Skeletal muscle cell (primary cell): ENCODE measurements at places on chromosomes 1 and 21.

DNA sequence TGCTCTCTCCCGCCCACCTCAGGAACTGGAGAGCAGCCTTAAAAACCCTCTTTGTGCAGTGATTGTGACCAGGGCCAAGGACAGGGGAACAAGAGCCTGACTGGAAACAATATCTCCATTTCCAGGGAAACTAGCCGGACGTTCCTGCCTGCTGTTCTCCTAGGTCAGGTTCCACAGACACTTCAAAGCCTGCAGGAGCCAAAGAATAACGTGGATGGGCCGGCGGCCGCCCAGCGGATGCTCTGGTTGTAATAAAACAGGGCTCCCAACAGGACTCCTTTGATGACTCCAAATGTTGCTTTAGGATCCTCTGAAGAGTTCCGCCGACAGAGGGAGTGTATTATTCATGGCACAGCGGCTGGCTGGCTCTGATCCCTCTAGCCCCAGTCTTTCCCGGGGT lies 162.2 kb downstream of the PLXNA2 start:
- no peak for DNase-seq

- DNase-seq: no peak
Measured at GRCh38 chr1:203754455-203754864, 10.5 kb upstream of the LAX1 start.

DNA sequence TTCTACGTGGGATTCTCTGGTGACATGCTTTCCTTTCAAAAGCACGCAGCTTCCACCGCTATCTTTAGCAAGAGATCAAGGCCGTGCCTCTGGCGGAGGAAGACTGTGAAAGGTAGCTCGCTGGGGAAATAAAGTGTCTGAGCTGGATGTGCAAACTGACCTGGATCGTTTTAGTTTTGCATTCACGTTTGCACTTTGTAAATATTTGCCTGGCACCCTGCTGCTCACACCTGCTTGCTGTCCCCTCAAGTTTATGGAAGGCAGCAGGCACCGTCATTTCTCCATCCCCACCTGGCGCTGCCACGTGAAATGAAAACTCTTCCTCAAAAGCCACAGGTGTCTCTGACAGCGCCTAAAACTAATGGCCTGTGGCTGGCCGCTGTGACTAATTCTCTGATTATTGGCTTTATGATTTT lies 44.0 kb upstream of the TARDBP start:
- DNase-seq: no peak

GRCh38 chr1:245205396-245205795 lies 50.6 kb downstream of the KIF26B start:
- DNase-seq: no peak

GRCh38 chr21:14871861-14872260 lies 192.9 kb downstream of the NRIP1 start:
- DNase-seq: no peak

- DNase-seq: no peak
Measured at GRCh38 chr21:44730951-44731579, 19.7 kb upstream of the TSPEAR start.

DNA sequence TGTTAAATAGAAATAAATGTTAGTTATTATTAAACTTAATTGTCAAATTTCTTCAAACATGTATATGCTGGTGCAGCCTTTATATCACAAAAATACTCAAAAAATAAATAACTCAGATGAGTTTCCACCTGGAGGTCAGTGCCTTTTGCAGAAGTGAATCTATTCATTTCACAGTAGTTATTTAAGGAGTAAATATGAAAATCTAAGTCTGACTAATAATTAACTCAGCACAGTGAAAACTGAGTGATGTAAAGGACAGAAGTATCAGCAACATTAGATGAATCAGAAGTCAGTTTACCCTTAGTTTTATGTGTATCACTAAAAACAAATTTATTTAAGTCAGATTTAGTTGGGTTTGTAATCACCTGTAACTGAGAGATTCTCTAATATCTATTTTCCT lies 2135.4 kb downstream of the MRPL39 start:
- no peak for DNase-seq

DNA sequence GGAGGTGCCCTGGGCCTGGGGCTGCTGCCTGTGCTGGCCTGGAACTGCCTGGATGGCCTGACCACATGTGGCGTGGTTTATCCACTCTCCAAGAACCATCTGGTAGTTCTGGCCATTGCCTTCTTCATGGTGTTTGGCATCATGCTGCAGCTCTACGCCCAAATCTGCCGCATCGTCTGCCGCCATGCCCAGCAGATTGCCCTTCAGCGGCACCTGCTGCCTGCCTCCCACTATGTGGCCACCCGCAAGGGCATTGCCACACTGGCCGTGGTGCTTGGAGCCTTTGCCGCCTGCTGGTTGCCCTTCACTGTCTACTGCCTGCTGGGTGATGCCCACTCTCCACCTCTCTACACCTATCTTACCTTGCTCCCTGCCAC lies 1.8 kb downstream of the GPR3 start:
- DNase-seq: no peak

DNA sequence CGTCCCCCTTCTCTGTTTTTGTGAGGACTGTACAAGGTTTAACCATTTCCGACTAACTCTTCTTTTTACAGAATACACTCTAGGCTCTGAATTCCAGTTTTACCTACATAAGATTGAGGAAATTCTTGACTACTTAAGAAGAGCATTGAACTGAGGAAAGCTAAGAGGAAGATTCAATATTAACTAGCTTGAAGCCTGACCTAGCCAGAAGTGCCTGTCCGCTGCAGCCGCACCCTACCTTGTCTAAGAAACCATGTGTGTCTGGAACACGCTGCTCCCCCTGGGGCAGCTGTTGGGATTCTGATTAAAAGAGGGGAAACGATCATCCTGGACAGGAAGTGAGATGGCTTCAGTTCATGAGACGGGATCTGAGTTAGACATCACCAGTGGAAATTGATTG lies 28.9 kb downstream of the CA6 start:
- no peak for DNase-seq

DNA sequence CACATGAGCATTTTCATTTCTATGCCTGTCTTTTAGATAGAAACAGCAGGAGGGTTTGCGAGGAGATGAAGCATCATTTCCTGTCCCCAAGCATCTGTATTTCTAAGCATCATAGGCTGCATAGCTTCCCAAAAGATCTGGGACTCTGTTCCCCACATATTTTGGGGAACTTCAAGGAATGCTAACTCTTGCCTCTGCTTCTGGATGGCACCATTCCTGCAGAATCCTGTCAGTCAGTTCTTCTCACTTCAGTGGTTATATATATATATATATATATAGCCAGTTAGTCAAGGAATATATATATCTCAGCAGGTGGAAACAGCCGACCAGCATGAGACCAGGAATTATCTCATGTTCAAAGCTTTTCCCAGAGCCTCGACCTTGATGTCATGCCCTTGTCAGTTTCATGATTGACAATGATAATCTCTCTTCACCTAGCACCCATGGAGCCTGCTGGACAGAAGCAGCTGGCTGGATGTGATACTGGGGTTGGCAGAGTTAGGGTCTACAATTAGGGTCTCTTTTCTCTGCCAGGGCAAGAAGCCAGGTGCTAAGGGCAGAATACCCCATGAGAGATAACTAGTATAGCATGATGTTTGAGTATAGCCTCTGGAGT lies 2.4 kb downstream of the PFKFB2 start:
- DNase-seq: no peak

GRCh38 chr1:40861224-40862003 lies 749 bp downstream of the CITED4 start:
- no peak for DNase-seq

DNA sequence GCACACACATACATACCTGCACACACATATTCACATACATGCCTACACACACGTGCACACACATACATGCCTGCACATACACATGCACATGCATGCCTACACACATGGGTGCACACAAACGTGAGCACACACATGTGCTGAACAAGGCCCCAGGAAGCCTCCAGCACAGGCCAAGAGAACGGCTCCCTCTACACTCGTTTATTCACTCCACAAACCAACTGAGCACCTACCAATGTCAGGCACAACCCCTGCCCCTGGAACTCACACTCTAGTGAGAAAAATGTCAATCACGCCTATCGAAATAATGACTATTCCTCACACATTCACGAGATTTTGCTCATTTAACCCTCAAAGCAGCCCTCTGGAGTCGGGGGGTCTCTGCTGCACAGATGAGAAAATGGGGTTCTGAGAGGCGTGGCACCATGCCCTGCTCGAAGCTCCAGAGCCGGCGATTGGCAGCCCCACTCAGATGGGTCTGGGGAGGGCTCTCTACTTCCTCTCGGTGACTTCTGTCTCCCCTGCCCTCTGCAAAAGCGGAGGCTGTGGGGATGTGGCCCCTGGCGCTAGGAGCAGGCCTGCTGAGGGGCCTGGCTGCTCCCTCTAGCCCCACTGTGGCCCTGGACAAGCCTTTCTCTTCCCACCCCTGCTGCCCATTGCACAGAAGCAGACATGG lies 90.2 kb upstream of the RUNX3 start:
- no peak for DNase-seq

DNA sequence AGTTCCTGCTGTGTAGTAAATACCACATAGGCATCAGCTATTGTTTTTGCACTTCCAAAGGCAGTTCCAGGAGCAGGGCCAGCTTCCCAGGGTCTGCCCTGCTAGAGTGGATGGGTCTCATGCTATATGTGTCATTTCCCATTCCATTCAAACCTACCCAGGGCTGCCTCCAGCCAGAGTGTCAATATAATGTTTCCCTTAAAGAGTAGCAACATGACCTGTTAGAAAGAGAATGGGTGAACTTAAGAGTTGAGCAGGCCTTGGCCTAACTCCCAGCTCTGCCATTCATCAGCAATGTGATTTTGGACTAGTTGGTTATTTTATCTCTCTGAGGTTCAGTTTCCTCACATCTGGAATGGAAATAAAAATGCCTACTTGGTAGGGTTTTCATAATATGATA lies 44.9 kb downstream of the RAB3B start:
- DNase-seq: peak; percentile 41

DNA sequence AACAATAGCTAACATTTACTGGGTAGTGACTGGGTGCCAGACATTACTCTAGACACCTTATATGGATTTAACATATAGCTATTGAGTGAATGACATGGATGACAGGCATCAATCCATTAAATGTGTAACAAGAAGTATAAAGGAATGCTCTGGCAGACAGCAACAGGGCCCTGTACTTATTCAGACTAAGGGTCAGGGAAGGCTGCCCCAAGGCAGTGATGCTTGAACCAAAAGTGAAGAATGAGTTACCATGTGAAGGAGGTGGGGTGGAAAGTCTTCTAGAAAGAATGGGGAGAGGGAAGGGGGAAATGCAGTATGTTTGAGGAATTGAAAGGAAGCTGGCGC lies 8.3 kb upstream of the PTPRF start:
- DNase-seq: no peak

GRCh38 chr1:44029260-44029910 lies 1.9 kb downstream of the SLC6A9 start:
- DNase-seq: no peak

DNA sequence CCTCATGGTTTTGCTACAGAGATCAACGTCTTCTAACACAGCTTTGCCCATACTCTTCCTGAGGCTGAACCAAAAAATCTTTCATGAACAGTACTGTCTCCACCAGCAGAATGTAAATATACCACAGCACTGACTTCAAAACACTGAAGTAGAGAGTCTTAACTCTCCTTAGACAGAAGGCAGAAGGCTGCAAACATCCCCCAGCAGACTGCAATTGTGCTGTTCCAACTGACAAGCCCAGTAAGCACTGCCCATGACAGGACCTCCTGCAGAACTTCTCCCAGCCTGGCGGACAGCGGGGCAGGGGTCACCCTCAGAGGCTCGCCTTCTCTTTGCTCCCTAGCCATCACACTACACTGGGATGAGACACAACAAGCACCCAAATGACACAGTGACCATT lies 218.7 kb downstream of the RERE start:
- no peak for DNase-seq

DNA sequence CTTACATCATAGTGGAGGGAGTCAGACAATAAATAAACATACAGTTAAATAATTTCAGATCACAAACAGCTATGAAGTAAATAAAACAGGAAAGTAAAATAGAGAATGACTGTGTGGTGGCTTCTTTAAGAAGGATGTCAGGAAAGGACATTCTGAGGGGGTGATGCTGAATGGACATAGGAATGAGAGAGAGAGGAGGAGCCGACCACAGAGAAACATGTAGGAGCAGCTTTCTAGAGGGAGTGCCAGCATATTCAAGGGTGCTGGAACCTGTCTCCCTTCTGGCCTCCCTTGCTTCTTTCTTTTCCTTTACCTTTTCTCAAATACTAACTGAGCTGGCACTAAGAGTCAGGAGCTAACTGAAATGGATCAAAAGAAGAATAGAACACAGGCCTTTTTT lies 20.5 kb upstream of the BCL10 start:
- no peak for DNase-seq

DNA sequence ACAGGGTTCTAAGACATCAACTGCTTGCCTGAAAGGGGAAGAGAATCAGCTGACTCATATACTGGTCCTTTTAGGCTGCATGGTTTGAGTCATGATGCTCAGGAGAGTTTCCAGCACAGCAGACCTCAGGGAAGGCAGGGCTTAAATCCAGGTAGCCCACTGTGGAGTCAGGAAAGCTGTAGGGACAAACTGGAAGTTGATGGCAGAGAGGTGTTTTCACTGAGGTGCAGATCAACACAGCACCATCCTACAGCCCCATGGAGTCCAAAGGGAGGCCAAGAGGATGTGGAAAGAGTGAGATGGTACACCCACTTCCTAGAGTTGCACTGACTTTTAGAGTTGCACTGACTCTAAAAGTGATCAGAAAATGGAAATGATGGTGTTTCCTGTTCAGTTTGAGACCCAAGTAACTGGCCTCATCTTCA lies 252.4 kb upstream of the DUSP10 start:
- DNase-seq: no peak
